ENCODE measurements at places on chromosomes 2 and 18.

- no peak for DNase-seq
Observed at GRCh38 chr18:11653521-11653920, 35.5 kb upstream of the GNAL start.

GRCh38 chr2:67797801-67798540, 264.8 kb downstream of the C1D start:
- no peak for DNase-seq

DNA sequence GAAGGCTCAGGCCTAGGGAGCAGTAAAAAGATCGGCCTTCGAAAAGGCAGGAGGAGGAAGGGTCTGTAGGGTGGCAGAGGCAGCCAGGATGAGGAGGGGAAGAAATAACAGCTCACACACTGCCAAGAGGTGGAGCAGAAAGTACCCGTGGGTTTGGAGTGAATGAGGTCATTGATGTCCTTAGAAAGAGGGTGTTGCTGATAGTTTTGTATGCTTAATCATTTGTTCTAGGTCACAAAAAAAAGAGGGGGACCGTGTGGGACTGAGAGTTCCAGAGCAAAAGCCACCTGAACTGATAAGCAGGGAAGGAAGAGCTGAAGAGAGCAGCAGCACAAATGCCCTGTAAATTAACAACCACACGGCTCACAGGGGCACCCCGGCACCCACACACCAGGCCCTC, 140.4 kb downstream of the FAM161A start:
- DNase-seq, result no peak

GRCh38 chr2:191646163-191646902, 31.6 kb upstream of the NABP1 start:
- DNase-seq, result no peak

GRCh38 chr2:191617575-191617974, 60.4 kb upstream of the NABP1 start:
- DNase-seq, result no peak

DNA sequence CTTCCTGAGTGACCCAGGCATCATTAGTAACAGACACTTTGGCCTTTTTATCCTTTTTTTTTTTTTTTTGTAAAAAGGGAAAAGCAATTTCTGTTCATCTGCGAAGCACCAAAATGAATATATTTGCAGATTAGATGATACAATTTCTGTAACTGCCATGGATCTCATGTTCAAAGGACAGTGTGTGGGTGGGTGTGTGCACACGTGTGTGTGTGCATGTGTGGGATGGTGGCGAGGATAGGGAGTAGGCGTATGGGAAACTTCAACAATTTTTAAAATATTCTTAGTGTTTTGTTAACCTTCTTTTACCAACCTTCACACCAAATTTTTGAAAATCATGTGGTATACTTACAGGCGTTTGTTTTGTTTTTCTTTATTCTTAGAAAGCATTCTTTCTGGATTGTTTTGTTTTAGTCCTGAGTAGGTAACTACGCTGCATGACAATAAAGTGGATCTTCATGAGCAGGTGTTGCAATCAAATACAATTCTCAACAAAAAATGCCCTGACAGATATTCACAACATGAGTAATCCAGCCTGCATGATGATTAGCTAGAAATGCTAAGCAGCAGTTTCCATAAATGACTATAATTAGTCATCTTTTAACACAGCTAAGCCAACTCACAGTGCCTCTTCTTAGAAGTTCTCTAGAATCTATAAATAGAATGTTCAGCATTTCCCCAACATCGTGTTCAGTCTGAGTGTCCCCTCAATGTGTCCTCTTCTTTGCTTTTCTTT, 53.5 kb upstream of the RMDN2 start:
- DNase-seq, result no peak

- no peak for DNase-seq
Observed at GRCh38 chr2:233081232-233081730, 21.1 kb downstream of the INPP5D start.

GRCh38 chr2:191366199-191366598, 121.0 kb downstream of the MYO1B start:
- no peak for DNase-seq

DNA sequence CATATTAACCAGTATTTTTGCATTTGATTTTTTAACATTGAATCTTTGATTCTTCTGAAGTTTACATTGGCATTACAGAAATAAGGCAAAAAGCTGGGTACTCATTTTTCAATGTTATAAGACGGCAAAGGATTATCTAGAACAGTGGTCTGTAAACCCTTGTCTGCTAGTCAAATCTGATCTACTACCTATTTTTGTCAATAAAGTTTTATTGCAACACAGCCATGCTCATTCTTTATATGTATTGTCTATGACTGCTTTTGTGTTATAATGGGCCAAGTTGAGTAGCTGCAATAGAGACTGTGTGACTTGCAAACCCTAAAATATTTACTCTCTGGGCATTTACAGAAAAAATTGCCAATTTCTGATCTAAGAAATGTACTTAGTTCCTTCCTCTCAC, 181.0 kb downstream of the PDE11A start:
- DNase-seq, result no peak

- DNase-seq, result no peak
Observed at GRCh38 chr2:109429567-109430328, 184.0 kb downstream of the SEPTIN10 start.

DNA sequence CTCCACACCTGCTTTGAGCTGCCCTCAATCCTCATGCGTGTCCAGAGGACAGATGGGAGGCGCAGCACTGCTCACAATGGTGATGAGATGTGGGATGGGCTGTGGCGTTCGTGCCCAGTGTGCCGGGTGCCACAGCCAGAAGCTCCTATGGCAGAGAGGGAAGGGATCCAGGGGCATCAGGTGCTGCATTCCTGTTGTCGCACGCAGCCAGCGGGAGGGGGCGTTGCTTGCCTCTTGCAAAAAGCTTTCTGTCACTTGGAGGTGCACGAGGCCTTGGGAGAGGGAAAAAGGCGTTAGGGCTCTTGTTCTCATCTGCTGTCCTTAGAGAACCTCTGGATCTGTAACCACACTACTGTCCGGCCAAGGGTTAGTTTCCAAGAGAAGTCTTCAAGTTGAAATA, 29.2 kb upstream of the ALLC start:
- DNase-seq, result no peak

DNA sequence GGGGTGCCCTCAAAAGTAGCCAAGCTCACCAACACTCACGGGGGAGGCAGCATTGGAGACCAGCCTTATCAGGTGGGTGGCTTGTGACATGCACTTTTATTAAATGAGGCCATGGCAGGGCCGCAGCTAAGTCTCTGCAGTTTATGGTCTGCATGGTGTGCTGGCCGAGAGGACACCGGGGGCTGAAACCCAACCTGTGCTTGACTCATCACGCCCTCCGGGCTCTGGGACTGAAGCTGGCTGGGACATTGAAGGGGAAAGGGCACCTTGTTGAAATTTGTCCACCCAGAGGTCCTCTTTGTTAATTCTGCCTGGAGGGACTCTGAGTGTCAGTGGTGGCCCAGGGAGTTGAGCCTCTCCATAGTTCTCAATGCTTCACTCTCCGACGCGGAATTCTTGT, 17.7 kb upstream of the NTSR2 start:
- DNase-seq, result no peak

DNA sequence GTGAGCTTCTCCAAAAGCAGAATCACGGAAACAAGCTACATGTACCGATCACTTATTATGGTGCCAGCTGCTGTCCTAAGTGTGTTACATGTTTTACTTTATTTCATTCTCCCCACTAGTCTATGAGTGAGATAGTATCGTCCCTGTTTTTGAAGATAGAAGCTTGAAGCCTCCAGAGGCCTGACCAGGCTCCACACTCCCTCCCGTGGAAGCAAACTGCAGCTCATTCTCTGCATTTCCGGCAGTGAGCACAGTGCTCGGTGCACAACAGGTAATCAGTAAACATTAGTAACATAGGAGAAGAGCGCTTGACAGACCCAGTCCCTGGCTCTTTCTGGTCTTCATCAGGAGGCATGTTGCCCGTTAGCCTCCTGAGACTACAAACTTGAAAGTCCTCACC, 72.9 kb downstream of the ZBTB7C start:
- no peak for DNase-seq

GRCh38 chr18:2302628-2303516, 268.4 kb downstream of the METTL4 start:
- DNase-seq, result no peak

- DNase-seq, result no peak
Observed at GRCh38 chr2:159098361-159098760, 129.9 kb downstream of the TANC1 start.

DNA sequence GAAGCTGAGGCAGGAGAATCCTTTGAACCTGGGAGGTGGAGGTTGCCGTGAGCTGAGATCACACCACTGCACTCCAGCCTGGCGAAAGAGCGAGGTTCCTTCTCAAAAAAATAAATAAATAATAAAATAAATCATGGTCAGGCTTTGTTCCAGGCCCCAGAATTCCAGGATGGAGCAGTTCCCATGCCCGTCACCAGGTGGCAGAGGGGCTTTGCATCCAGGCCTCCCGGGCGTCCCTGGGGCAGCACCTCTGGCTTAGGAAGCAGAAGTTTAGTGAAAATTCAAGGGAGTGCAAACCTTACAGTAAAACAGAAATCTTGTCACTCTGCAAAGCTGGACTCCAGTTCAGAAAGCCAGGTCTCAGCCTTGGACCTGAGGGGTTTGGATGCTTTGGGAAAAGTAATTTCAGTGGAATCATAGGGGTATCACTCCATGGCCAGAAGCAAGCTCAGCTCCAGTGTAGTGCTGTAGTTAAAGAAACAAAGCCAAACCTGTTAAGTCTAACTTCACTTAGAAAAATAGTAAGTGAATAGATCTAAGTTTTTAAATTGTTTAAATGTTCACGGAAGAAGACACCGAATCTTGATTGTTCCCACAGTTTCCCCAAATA, 512.7 kb downstream of the CMPK2 start:
- no peak for DNase-seq
